Activated CD4-positive, alpha-beta T cell treated with anti-CD3 and anti-CD28 coated beads for 48 hours (primary cell): ENCODE measurements at places on chromosomes 5 and 9.
A peak's percentile ranks its signal among the peaks of the same experiment; 100 is the strongest.

DNA sequence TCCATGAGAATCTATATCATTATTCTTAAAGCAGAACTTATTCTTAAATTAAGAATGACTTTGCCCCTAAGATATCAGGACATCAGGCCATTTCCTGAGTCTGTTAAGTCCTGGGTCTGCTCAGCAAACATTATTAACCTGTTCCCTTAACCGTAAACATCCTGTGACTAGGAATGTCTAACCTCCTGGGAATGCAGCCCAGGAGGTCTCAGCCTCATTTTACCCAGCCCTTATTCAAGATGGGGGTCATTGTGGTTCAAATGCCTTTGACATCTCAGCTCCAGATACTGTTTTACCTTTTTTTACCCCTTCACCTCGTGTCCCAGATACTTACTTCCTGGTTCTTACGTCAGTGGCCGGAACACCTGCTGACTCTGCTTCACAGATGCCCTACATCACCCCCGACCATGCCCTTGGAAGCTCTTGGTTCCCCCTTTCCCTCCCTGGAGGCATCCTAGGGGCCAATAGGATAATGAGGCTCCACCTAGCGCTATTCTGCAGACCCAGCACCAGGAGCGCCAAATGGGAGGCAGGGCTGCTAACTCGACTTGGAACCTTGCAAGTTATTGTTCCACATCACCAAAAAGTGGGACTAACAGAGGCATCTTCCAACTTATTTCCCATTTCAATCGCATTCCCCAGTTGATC is 182.5 kb downstream of the MED10 start:
- DNase-seq, result no peak

GRCh38 chr5:73564675-73565074 is 764 bp downstream of the ANKRA2 start:
- DNase-seq, result peak; percentile 26

DNA sequence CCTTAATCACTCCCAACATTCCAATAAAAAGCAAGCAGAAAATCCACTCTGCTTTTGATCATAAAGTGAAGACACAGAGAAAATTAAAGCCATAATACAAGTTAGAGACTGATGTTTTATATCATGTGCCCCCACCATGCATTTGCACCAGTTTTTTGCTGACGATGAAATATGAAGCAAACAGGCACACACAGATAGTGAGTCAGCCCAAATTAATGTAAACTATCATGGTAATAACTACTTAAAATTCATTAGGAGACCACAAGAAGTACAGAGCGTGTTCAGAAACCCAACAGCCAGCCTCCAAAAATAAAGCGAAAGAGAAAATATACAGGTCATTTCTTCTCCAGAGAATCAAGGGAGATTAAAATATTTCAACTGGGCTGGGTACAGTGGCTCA is 46.4 kb upstream of the KDM4C start:
- DNase-seq, result no peak

GRCh38 chr5:96017951-96018350 is 56.3 kb upstream of the ELL2 start:
- DNase-seq, result no peak

GRCh38 chr9:129021091-129021490 is 7.0 kb downstream of the SH3GLB2 start:
- DNase-seq, result no peak

GRCh38 chr5:140040358-140040757 is 2.7 kb downstream of the NRG2 start:
- no peak for DNase-seq

- no peak for DNase-seq
These were observed 76.5 kb downstream of the COL5A1 start for GRCh38 chr9:134717924-134718645.

DNA sequence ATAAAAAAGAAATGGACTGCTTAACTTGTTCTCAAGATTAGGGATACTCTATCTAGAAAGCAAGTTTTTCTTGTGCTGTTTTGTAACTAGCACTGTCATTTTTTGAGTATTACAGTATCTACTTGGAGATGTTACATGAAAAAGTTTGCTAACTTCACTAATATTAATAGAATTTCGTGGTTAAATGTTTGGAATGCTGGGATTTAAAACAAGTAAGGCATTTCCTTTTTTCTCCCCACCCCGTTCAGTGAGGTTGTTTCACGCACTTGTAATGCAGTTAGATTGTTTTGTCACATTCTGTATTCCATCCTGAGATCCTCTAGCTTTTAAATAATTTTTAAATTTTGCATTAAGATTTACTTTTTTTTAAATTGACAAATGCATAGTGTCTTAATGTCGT is 20.0 kb upstream of the TEK start:
- DNase-seq, result no peak

DNA sequence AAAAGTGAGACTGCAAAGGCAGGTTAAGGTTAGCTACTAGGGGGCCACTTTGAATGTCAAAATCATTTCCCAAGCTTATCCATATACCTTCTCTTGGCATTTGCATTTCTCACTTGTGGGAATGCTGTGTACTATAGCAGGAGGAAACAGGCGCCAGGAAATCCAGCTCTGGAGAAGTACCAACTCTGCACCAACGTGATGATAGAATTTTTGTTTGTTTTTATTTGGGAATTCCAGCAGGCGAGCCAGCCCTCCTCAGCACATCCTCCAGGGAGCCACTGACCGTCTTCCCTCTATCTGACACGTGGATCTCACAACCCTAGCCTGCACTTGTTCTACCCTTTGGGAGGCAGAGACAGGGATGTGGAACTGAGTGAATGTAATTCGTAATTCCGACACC is 318.0 kb downstream of the ACTL7B start:
- no peak for DNase-seq

- DNase-seq, result no peak
These were observed 154.6 kb downstream of the COL23A1 start for GRCh38 chr5:178435321-178436238.

DNA sequence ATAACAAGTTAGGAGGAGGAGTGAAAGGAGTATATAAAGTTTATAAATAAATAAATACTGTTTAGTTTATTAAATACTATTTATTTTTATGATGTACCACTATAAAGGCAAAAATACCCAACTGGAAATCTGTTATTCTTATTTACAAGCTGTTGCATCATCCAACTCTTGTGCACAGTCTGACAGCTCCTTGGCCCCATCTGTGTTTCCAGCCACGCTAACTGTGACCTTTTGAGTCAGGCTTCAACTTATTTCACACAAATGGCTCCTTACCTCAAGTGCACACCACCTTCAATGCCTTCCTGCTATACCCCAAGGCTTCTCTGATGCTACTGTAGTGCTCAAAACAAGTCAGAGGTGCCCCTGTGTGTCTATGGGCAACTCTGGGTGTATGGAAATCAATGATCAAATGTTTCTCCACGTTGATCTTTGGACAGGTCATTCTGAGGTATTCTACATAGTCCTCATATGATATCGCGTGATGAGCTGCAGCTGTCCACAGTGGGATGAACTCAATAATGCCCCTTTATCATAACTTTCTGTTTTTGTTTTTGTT is 303.2 kb upstream of the GRAMD2B start:
- DNase-seq, result no peak

- DNase-seq, result no peak
These were observed 133.1 kb downstream of the MACIR start for GRCh38 chr5:103391659-103392058.

DNA sequence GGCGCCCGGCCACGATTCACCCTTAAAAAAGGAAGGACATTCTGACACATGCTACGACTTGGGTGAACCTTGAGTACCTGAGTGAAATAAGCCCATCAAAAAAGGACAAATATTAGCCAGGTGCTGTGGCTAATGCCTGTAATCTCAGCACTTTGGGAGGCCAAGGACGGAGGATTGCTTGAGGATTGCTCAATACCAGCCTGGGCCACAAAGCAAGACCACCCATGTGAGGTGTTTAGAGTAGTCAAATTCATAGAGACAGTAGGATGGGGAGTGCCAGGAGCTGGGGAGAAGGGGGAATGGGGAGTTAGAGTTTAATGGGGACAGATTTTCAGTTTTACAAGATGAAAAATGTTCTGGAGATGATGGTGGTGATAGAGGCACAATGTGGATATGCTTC is 32.1 kb upstream of the IER5L start:
- no peak for DNase-seq

GRCh38 chr5:72857396-72857795 is 40.9 kb downstream of the TNPO1 start:
- no peak for DNase-seq

GRCh38 chr5:131541762-131542161 is 93.3 kb downstream of the RAPGEF6 start:
- DNase-seq, result no peak

DNA sequence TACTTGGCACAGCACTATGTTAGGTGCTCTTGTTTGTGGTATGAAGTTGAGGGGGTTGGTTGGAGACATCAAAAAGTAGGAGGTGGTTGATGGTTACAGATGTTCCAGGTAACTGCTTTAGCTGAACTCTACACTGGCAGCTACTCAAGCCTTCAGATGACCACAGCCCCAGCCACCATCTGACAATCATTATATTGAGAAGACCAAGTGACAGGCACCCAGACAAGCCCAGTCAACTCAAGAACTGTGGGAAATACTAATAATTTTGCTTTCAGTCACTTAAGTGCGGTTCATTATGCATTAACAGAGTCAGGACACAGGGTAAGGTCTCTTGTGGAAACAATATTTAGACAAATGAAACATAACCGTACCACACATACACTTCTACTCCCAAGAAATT is 38.9 kb upstream of the SLIT3 start:
- no peak for DNase-seq

GRCh38 chr5:59125011-59125961 is 542.4 kb downstream of the RAB3C start:
- DNase-seq, result peak; percentile 21

GRCh38 chr5:89613222-89613956 is 730.4 kb upstream of the MEF2C start:
- DNase-seq, result no peak

- DNase-seq, result no peak
These were observed 205.1 kb downstream of the AUH start for GRCh38 chr9:91156451-91157234.

GRCh38 chr5:135162661-135163265 is 128.7 kb upstream of the PITX1 start:
- DNase-seq, result no peak

DNA sequence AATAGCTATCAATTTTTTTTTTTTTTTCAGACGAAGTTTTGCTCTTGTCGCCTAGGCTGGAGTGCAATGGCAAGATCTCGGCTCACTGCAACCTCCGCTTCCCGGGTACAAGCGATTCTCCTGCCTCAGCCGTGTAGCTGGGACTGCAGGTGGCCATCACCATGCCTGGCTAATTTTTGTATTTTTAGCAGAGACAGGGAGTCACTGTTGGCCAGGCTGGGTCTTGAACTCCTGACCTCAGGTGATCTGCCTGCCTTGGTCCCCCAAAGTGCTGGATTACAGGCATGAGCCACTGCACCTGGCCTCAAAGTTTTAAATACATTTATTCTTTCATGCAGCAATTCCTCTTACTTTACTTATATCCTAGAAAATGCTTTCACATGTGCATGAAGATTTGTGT is 17.6 kb downstream of the TRIM14 start:
- no peak for DNase-seq

DNA sequence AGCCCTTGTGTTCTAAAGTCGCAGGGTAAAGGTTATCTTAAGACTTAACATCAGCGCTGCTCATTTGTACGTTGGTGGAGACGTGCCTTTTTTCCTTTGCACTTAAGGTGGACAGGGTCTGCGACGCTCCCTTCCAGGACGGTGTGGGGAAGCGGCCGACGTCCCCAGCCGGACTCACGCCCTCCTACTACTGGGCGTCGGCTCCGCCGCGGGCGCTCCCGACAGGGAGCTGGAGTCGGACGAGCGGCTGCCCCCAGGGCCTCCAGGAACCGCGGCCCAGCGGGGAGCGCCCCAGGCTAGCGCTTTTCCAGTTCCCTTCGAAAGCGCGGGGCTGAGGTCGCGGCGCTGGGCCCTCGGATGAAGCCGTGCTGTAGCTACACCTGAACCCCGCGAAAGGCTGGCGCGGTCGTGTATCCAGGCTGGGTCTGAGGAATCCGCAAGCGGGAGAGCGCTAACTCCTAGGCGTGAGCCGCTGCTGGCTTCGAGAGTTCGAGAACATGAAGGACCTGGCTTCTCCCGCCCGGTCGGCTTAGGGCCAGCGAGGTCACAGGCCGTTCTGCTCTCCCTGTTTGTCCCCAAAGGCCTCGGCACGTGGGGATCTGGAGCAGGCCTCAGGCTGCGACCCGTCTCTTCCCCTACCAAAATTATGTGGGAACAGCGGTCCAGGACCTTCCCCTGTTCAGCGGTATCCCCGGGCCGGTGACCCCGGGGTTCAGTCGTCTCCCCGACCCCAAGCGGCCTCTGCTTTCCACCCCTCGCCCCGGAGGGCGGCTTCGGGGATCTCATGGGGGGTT is 3.8 kb upstream of the DMRT3 start:
- peak; percentile 32 for DNase-seq

GRCh38 chr5:104754311-104754995 is 1191.9 kb upstream of the NUDT12 start:
- no peak for DNase-seq

DNA sequence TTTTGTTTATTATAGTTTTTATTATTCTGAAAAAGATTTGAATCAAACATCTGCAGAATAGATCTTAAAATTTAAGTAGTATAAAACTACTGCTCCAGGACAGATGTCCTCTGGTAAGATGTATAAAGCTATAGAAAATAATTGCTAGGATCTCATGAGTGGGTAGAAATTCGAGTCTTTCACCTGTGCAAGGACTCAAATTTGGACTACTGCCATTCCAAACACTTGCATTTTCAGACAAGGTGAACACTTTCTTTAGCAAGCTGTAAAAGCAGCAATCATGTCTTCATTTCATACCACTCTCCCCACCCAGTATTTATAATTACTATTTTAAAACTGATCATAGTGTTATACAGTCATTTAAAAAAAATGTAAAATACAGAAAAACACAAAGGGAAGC is 20.7 kb downstream of the SKP2 start:
- no peak for DNase-seq

DNA sequence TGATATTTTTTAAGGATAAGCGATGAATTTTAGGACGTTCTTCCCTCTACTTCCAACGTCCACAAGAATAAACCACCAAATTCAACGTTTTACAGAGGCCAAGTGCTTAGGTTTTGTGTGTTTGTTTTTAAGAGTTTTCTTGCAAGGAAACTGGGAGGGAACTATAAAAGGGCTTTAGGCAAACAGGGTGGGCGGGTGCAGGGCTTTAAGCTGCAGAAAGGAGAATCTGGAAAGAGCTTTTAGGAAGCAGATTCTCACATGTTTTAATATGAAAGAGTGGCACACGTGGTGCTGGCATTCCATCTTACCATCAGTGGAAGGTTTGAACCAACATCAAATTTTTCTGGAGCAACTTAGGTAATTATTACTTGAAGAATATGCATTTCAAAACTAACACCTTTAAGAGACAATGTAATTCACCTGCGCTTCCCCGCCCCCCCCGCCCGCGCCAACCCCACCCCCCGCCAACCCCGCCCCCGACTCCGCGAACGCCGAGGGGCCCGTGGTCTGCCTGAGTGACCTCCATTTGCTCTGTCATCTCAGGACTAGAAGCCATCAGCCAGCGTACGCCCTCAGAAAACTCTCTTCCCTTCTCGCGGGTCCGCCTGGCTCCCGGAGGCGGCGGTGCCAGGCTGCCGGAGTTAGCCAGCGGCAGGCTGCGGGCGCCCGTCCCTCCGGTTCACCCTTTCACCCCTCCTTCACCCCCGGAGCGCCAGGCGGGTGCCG is 911 bp upstream of the PIK3R1 start:
- no peak for DNase-seq
